Ecto neural progenitor cell (in vitro differentiated cells): ENCODE measurements at places on chromosomes 12 and 14.

GRCh38 chr14:80055226-80055625, 156.1 kb downstream of the DIO2 start:
- DNase-seq, result no peak

- no peak for DNase-seq
Observed at GRCh38 chr12:106074706-106075392, 63.9 kb downstream of the NUAK1 start.

- peak; percentile 4 for DNase-seq
Observed at GRCh38 chr14:102722646-102723045, 54.6 kb upstream of the TRAF3 start.

- DNase-seq, result no peak
Observed at GRCh38 chr12:2432856-2433255, 361.9 kb upstream of the FKBP4 start.

DNA sequence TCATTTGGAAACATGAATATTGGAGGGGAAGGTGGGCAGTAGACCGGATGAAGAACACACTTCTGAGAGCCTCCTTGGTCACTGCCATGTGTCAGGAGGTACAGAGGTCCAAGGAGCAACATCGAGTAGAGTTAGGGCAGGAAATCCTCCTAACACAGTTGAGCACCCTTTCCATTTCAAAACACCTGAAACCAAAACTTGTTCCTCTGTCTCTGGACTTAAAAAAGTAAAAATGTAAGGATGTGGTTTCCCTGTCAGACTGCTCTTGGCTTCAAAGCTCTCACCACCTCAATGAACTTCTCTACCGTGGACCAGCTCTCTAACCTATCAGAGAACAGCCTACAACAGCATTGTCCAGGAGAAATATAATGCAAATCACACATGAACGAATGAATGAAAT, 573.9 kb downstream of the NOVA1 start:
- DNase-seq, result no peak

- no peak for DNase-seq
Observed at GRCh38 chr14:26206640-26207039, 391.2 kb downstream of the NOVA1 start.

- DNase-seq, result peak; percentile 42
Observed at GRCh38 chr12:2346416-2346815, 293.6 kb downstream of the CACNA1C start.

DNA sequence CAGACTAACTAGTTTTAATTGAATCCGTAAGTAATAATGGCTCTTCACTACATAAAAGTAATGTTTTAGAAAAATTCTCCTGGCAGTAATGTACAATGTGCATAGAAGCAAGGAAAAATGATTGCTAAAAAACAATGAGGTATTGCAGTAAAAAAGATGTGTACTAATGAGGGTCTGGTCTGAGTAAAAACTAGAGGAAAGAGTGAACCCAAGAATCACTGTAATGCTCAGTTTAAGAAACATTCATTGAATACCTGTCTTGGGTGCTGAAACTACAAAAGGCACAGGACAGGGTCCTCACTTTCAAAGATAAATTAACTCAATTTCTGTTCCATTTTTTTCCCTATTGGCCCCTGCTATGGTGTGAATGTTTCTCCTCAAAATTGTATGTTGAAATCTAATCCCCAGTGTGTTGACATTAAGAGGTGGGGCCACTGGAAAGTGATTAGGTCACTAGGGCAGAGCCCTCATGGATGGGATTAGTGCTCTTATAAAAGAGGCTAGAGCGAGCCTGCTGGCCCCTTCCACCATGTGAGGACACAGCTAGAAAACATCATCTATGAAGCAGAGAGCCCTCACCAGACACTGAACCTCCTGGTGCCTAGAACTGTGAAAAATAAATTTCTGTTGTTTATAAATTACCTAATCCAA, 51.6 kb downstream of the RPS6KA5 start:
- DNase-seq, result no peak

DNA sequence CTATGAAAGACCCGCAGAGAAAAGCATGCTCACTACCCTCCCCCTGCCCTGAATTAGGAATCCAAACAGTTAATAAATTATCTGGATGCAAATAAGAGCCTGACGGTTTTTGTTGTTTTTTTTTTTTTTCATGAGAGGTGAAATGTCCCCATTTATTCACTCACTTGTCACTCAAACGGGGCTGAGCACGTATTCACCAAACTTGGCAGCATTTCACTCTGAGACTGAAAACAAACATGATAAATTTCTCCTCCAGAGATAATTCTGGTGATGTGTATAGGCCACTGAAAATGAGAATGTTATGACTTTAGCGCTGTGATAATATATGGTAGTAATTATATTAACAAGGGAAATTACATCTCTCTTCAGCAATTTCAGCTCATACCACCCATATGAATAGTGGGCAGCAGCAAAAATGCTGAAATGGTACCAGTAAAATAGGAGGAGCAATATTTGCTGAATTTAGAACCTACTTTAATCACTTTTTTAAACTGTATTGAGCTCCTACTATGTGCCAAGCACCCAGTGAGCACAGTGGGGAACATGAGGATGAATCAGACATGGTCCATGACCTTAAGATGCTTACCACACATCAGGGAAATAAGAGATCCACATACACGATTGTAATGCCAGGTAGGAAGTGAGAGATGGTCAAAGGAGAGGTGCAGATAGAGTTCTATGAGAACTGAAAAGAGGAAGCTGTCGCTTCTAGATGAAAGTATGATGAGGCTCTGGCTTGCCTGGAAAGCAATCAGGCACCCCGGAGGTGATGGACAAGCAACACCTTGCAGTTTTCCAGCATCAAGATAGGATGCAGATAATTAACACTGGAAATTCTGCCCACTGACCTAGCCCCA, 286.5 kb upstream of the TMPO start:
- no peak for DNase-seq

DNA sequence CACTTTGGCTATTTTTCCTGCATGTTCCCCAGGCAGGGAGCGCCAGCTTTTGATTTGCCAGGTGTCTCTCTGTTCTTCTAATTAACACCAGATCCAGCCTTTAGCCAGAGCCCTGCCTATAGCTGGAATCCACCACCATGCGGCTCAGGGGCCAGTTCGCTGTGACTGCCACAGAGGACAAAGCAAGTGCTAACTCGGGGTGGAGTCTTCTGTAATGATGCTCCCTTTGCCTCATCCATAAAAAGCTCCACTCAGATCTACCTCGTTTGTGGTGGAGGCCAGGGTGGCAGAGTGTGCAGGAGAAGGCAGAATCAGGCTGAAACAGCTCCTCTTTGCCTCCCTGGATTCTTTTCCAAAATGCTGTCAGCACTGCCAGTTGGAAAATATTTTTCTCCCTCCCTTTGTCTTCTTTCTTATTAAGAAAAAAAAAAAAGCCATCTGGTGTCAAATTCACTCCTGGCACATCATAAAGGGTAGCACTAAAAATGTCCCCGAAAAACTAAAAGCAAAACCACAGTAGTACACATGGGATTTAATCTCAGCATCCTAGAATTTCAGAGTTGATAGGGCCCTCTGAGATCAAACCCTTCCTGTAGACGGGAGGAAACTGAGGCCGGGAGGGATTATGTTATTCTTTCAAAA, 18.0 kb upstream of the CTDSP2 start:
- no peak for DNase-seq

- no peak for DNase-seq
Observed at GRCh38 chr14:95495538-95496025, 20.9 kb downstream of the SYNE3 start.

DNA sequence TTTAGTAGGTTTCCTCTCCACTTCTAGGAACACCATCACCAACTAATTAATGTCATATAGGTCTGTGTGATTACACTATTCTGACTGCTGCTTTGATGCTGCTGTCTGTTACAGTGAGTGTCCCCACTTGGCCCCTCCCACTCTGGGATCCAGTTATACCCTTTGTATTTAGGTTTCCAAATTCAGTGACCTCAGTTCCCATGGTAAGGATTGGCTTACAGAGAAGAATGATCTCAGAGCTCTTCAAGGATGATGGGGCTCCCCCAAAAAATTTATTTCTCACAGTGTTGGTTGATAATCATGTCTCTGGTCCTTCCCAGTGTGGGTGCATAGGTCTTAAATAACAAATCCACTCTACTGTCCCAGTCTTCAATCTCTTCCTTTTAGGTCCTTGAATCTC, 210.0 kb upstream of the MYL2 start:
- no peak for DNase-seq

DNA sequence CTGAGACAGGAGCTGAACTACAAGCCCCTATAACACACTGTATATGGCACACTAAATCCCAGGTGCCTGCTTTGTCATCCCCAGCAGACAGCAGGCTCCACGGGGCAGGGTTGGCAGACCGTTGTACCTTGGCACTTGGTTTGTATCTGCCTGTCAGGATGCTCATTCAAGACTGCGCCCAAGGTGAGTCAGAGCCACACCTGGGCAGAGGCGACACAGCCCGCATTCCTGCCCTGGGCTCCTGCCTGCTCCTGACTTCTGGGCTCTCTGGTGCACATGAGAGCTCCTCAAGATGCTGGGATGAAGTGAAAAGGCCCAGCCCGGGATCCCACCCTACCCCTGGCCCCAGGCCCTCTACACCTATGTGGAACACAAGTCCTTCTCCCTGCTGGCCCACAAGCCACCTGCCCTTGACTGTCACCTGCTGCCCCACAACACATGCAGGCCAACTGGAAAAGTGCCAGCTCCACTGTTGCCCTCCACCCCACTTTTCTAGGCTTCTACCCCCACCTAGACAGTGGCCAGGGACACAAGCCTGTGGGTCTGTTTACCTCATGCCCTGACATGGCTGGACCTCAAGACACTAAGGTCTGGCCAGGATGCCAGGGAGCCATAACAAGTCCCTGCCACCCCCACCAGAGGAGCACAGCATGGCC, 30.8 kb upstream of the PNMA1 start:
- no peak for DNase-seq

GRCh38 chr12:14403711-14404196, 38.3 kb downstream of the ATF7IP start:
- no peak for DNase-seq

DNA sequence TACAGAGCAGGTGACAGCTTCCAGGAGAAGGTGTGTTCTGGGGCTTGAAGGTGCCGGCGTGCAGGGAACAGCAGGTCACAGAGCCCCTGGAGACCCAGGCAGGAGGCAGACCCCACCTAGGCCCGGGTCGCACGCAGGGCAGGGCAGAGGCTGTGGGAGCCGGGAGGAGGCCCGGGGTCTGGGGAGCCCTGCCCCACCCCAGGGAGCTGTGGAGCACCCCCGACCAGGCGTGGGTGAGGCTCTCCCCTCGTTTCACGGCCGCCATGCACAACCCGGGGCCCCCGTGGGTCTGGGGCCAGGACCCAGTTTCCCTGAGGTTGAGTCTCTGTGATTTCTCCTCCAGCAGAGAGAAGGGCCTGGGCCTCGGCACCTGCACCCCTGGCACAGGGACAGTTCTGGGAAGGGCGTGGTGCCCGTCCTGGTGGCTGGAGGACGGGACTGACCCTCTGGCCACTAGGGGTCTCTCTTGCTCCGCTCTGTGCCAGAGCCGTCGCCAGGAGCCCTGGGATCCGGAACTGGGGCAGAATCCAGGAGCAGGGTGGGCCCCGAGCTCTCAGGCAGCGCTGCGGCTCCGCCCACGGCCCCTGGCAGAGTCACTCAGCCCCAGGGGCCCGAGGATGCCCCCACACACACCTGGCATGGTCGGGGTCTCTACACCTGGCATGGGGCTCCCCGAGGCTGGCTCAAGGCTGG, 75.2 kb upstream of the FBRSL1 start:
- DNase-seq, result peak; percentile 93

GRCh38 chr14:88421286-88421685, 35.8 kb downstream of the SPATA7 start:
- DNase-seq, result no peak

DNA sequence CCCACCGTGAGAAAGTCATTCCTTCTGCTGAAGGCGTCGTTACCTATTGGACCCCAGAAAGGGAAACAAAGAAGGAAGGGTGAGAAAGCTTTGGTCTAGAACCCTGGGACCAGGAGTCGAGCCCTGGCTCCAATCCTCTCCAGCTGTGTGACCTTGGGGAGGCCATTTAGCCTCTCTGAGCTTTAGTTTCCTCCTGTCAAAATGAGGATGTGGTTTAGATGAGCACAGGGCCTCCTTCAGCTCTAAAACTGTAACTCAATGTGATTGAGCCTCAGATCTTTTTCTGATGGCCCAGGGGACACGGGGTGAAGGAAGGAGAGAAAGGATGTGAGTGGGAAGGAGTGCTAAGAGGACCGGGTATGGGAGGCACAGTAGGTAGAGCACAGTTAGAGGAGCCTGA, 7.7 kb downstream of the JDP2 start:
- no peak for DNase-seq

DNA sequence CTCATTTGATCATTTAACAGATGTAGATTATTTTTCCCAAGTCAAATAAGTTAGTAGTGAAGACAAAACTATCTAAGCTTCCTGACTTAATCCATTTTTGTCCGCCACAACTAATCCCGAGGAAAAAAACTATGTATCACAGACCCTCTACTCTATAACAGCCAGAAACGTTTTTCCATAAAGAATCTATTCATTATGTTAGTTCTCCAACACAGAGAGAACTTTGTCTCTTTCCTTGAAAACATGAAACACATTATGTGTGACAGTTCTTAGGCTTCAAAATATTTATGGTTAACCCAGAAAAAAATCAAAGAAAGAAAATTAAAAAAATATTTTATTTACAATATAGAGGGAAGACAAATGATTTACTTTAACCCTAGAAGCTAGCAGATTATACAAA, 100.1 kb downstream of the PLEKHG7 start:
- no peak for DNase-seq

DNA sequence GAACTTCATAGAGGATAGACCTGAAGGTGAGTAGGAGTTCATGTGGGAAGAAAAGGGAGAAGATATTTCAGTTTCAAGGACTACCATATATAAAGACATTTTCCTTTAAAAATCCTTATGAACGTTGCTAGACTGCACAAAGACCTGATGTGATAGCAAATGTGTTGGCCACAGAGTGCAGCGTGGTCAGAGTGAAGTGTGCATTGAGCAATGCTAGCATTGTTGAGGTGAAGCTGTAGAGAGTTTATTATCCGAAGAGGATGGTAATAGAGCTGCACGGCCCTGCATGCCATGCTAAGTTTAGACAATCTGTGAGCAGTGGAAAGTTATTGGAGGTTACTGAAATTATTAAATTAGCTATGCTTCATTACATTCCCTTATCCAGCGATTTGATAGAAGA, 413.0 kb downstream of the CCDC91 start:
- DNase-seq, result no peak

DNA sequence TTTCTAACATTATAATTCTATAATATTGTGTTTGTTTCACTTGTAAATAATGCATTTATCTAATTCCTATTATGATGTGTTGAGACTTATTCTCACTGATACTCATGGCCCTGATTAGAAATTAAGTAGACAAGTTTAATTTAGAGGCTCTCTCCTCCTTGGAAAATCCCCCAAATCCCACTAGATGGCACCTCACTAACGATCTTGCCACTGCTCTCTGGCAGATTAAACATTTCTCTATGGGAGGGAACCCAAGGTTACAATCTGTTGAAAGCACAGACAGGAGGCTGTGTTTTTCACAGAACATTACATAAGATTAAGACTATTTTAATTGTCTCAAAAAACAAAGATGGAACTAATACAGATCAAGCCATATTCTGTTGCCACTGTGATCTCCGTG, 318.7 kb downstream of the LRFN5 start:
- no peak for DNase-seq

GRCh38 chr12:124238886-124239285, 56.0 kb upstream of the RFLNA start:
- DNase-seq, result no peak

- DNase-seq, result peak; percentile 83
Observed at GRCh38 chr12:38904537-38905479, 583 bp downstream of the CPNE8 start.

- DNase-seq, result no peak
Observed at GRCh38 chr14:74237441-74237840, 1.8 kb upstream of the VSX2 start.
